ENCODE measurements at places on chromosomes 6 and 20. TPM values are rescaled to one million over a fixed set of nuclear protein-coding genes. Genes with fewer than 3 reads are reported as not detected.

Gene SLC26A8
- total RNA-seq: not detected

GRCh38 chr6:25332165-25332564, 53.0 kb downstream of the CARMIL1 start:
- no peak for DNase-seq

Gene CNBD2
- 5.4 TPM for total RNA-seq

Gene MYLIP
- total RNA-seq: 16.2 TPM

DNA sequence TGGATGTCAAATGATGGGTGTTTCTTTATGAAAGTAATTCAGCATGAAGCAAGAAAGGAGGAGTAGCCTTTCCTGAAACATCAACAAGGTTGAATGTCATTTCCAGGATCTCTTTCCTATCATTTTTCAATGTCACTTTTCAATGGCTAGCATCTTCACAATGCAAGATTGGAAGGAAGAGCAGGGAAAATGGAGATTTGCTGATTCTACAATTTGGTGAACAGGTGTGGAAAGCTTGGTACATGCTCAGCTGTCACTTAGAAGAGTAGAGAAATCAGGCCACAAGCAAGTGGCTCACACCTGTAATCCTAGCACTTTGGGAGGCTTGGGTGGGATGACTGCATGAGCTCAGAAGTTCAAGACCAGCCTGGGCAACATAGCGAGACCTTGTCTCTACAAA, 112.7 kb upstream of the FERMT1 start:
- no peak for DNase-seq

- DNase-seq: no peak
Measured at GRCh38 chr20:51768759-51769517, 748 bp upstream of the ATP9A start.

Gene TRIM10
- total RNA-seq: 0.08 TPM

DNA sequence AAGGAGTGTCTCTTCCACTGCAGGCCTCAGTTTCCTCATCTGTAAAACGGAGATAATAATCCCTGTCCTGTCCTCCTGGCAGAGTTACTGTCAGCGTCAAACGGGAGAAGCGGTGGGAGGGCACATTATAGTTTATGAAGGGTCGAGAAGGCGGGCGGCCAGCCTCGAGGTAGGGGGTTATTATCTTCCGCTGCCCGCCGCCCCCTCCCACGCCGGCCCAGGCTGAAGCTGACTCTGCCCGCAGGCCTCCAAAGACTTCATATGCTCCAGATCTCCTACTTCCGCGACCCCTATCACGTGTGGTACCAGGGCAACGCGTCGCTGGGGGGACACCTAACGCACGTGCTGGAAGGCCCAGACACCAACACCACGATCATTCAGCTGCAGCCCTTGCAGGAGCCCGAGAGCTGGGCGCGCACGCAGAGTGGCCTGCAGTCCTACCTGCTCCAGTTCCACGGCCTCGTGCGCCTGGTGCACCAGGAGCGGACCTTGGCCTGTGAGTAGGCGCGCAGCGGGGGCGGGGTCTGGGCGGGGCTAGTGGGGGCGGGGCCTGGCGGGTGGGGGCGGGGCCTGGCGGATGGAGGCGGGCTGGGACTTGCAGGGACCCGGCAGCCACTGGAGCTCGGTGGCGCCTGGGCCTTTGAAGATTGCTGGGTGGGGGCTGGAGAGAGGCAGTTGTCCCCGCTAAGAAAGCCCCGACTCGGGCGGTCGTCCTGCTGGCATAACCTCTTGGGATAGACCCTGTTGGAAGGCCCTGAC, 2.8 kb downstream of the PROCR start:
- DNase-seq: no peak

Gene PXMP4
- total RNA-seq: 13.9 TPM

Gene SYNDIG1
- total RNA-seq: not detected

DNA sequence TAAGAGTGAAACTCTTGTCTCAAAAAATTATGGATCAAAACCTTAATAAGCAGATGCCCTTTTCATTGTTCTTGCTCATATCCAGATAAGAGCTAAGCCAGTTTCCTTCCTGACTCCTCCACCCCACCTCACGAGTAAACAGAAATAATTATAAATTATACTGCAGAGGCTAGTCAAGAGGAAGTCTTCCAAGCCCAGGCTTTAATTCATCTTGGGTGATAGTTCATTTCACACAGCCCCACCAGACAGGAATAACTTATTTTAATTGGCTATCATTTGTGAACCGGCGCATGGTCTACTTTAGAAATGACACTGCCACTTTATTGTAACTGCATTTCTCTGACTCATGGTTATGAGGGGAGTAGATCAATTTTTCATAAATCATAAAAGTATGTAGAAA, 102.0 kb downstream of the BTBD3 start:
- no peak for DNase-seq

Gene C6orf15
- total RNA-seq: not detected

Gene TCP11
- total RNA-seq: not detected

GRCh38 chr6:155287762-155288161, 23.9 kb downstream of the CLDN20 start:
- DNase-seq: no peak

Gene STK38
- total RNA-seq: 93.2 TPM

Gene TOP1
- 68.0 TPM for total RNA-seq

GRCh38 chr6:46129291-46129628, 529 bp upstream of the ENPP4 start:
- no peak for DNase-seq

Gene FLRT3
- total RNA-seq: not detected

Gene LSM14B
- total RNA-seq: 38.9 TPM

Gene RAB44
- total RNA-seq: 0.25 TPM

DNA sequence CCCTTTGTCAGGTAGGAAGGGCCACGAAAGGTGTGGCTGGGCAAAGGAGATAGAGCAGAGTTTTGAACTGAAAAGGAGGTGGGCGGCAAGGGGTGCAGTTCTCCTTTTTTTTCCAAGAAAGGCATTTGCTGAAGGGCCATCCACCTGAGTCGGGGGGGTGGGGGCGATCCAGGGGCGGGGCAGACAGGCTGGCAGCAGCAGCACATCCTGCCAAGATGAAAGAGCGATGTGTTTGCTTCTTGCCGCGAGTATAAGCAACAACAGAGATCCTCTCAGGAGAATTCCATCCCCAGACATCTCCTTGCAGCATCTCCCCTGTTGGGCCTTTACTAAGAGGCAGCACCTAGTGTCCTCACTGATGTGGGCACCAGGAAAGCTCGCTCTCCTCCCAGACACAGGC, 516.5 kb downstream of the CD83 start:
- no peak for DNase-seq

- DNase-seq: no peak
Measured at GRCh38 chr6:56716229-56716628, 73.5 kb upstream of the DST start.

GRCh38 chr20:4134355-4134834, 119.0 kb upstream of the RNF24 start:
- no peak for DNase-seq

DNA sequence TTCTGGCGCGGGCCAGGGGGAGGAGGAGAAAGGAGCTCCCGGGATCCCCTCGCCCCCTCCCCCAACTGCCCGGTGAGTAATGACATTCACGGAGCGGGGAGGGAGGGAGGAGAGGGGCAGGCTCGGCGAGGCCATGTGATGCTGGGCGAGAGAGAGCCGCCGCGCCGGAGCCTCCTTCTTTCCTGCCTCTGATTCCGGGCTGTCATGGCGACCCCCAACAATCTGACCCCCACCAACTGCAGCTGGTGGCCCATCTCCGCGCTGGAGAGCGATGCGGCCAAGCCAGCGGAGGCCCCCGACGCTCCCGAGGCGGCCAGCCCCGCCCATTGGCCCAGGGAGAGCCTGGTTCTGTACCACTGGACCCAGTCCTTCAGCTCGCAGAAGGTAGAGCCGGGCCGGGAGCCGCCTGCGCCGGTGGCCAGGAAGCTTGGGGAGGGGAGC, at the start of gene GDAP1L1:
GDAP1L1 (plus strand) TSS at position 178 of the 441 bp plus-strand sequence; CDS start at position 205, 27 bp downstream.
- DNase-seq: no peak

DNA sequence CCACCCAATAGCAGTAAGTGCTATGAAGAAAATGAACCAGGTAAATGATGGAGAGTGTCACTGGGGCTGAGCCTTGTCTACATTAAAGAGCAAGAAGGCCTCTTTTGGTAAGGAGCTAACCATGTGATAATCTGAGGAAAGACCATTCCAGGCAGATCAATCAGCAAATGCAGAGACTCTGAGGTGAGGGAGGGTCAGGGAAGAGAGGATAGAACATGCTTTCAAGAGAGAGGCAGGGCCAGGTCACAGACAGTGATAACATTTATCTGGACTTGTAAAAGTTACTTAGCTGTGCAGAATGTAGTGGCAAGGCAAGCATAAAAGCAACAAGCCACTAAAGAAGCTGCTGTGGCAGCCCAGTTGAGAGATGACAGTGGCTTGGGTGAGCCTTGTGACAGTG, 197.3 kb downstream of the TASP1 start:
- no peak for DNase-seq

Gene BFSP1
- total RNA-seq: 3.2 TPM

DNA sequence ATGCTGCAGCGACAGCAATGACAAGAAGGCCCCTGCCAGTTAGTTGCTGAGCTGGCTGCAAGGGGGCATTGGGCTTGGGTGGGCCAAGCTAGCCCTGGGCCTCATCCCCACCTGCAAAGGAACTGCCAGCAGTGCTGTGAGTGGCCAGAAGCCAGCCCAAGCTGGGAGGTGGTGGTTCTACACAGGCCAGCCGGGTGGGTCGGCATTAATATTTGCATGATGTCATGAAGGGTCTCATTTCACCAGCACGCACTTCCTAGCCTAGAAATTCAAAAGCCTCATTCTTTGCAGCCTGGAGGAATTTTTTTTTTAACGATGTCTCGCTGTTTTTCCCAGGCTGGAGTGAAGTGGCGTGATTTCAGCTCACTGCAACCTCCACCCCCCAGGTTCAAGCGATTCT, 62.0 kb downstream of the IYD start:
- DNase-seq: no peak

Gene HLA-E
- 757 TPM for total RNA-seq

DNA sequence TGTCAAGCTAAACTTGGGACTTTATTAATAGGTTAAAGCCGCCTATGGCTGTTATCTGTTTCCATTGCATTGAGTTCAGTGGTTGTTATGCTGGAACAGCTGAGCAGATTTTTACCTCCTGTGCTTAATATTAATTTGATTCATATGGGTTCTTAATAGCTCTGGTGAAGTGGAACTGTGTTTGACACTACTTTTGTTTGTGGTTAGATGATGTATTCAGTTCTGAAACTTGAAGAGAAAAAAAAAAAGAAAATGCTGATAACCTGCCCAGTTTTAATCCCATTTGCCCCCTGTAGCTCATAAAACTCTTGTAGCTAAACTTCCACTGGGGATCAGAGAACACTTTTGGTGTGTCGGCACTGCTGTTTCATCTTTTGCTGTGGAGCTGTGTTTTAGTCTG, 117.8 kb downstream of the ZDHHC14 start:
- no peak for DNase-seq

Gene ANKEF1
- 5.4 TPM for total RNA-seq

GRCh38 chr6:133392641-133393040, 151.5 kb downstream of the EYA4 start:
- no peak for DNase-seq

DNA sequence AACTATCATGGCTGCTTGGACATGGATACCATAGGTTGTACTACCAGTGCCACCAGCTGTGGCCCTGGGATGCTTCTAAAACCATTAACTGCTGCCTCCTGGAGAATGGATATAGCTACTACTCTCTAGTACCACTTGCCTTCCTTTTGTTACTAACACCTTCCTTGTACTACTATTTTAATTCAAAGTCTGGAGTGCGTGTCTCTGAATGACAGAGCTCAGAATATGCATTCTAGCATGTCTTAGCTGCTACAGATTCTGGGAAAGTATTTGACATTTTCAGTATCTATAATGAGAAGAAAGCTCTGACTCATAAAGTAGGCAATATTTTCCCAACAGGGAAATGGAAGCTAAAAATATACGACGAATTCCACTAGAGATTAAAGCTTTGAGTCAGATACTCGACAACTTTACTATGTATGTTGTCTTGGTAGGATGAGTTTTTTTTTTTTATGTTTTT, 112.3 kb downstream of the PFDN4 start:
- no peak for DNase-seq

DNA sequence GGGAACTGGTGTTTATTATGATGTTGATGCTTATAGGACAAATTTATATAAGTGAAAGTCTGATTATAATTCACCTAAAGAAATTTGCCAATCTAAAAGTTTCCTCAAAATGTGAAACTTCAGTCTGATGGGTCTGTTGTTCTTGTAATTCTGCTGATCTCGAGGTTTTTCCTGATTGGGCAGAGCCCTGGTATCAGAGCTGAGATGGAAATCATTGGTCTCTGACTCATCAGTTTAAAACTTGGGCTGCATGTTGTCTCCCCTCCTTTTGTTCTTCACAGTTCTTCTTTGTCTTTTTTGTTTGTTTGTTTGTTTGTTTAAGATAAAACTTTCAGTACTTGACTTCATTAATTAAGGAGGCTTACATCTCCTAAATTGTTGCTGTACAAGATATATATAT, 5.9 kb downstream of the SMAP1 start:
- no peak for DNase-seq

DNA sequence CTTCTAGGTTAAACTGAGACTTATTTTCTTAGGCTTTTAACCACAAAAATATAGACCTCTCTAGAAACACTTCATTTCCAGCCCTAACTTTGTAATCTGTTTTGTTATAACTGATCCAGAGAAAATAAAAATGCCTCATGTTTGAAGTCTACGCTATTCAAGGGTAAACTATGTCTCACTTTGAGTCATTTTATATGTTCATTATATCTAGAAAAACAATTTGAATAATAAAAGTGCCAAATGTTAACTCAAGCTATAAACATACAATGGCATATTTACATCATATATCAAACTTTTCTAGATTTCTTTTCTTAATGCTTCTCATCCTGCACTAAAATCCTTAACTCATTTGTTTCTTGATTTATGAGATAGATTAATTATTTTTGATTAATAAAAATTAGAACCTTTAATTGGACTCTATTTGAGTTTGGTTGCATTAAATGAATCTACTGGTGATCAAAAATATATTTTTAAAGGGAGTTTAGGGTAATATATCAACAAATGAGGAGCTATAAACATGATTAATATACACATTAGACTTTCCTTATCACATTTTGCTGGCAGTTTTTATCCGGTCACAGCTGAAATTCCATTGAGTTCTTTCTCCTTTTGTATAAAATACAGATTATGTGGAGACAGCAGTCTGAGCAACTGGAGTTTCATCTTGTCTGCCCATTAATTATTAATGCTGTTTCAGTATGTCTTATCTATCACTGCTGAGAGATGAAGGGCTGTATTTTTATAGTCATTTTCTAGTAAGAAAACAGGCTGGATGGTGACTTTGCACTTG, 246.5 kb downstream of the TBX18 start:
- no peak for DNase-seq

Gene HLA-DRB5
- total RNA-seq: 12.7 TPM

DNA sequence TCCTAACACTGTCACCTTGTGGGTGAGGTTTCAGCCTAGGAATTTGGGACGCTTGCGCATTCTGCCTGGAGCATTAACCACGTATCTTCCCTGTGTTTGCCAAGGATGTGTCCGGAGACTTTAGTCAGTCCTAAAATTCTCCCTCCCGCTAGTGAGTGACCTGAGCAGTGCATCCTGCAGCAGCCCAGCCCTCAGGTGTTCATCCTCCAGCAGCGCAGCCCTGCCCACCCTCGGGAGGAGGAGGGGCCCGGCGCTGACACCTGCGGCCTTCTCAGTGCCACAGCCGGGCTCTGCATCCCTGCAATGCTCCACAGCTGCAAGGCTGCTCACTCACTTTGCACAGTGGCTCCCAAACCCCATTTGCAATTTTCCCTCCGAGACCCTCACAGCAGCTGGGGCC, 79.5 kb downstream of the ERMARD start:
- no peak for DNase-seq

GRCh38 chr6:156807795-156808194, 30.6 kb downstream of the ARID1B start:
- DNase-seq: no peak

- no peak for DNase-seq
Measured at GRCh38 chr6:3623451-3624249, 127.9 kb downstream of the PXDC1 start.

Measured in activated CD4-positive, alpha-beta memory T cell treated with anti-CD3 and anti-CD28 coated beads, Interleukin-2, amount 10 ng/mL, durations not matched to agents 7 days and 5 days (primary cell).